Mononuclear cell (primary cell): ENCODE measurements at places on chromosomes 16 and 17. TPM values are rescaled to one million over a fixed set of nuclear protein-coding genes. Genes with fewer than 3 reads are reported as not detected.

ERN2 gene
- not detected for total RNA-seq

ALOX12 gene
- 4.4 TPM for total RNA-seq

ARHGAP44 gene
- total RNA-seq, result not detected

PYDC1 gene
- not detected for total RNA-seq

UMOD gene
- total RNA-seq, result not detected

KRTAP2-1 gene
- total RNA-seq, result not detected

PRAC1 gene
- not detected for total RNA-seq

GALR2 gene
- total RNA-seq, result 0.63 TPM

COIL gene
- total RNA-seq, result 26.6 TPM

PSMB3 gene
- 95.5 TPM for total RNA-seq

CCDC40 gene
- 0.84 TPM for total RNA-seq
